ENCODE measurements at places on chromosomes 4 and X. TPM values are rescaled to one million over a fixed set of nuclear protein-coding genes. Genes with fewer than 3 reads are reported as not detected.

DNA sequence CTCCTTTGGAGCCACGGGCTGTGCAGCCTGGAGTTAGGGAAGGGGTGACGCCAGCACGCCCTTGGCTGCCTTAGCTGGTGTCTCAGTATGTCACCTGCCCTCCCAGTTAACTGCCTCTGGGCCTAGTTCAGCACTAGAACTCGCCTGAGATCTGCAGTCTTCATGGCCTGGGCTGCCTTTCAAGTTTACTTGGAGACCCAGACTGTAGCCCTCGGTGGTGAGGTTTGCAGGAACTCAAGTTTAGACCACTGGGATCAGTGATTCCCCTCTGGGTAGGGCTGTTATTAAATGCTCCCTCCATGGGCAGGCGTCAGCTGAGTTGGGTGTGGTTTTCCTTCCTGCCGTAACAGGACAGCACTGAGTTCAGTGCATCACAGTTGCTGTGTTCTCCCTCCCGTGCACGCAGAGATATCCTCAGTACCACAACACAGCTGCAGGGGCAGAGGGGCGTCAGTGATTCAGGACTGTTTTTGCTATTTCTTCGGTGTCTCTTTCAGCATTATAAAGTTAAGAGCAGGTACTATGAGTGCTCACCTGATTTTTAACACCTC lies 30.5 kb downstream of the PLAC8 start:
- no peak for DNase-seq

- DNase-seq: no peak
Observed at GRCh38 chr4:164462471-164462870, 291.5 kb upstream of the SMIM31 start.

GRCh38 chr4:123235431-123235830 lies 161.2 kb upstream of the SPRY1 start:
- DNase-seq: no peak

The PPP4R3C gene
- 0.10 TPM for total RNA-seq
